ENCODE measurements at places on chromosomes 12 and 14.

DNA sequence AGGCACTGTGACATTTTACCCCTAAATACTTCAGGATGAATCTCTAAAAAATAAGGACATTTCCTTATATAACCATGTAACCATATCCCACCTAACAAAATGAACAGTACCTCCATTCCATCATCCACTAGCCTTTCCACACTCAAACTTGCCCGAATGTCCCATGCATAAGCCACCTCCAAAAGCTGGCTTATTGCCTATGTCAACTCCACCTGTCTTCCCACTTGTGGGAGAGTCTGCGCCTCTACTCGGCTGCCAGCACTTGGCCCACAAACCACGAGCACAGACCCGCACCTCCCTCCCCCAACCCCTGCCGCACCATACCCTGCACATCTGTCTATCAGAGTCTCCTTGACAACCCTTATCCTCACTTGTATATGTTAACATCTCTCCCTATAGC is 165.8 kb downstream of the CALM1 start:
- no peak for DNase-seq

- no peak for DNase-seq
Observed at GRCh38 chr12:62716866-62717525, 218.0 kb downstream of the PPM1H start.

GRCh38 chr14:53670701-53671100 is 285.9 kb downstream of the BMP4 start:
- DNase-seq: no peak

DNA sequence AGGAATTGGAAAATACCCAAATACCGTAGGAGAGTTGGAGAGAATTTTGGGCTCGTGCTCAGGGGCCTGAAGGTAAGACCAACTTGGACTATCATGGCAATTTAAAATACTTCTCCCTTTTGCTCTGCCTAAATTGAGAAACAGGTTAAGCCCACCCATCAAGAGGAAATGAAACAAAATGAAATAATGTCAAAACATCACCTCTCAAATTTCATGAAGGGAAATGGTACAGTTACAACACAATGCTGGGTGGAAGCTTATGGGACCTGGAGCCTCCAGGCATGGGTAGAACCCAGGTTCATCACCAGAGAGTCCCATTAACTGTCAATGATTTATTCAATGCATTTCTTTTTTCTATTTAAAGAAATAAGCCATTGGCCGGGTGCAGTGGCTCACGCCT is 33.7 kb downstream of the FOS start:
- no peak for DNase-seq

Measured in inflammatory macrophage treated with lipopolysaccharide for 1 hour (primary cell).